ENCODE measurements at places on chromosomes 6 and 20. TPM values are rescaled to one million over a fixed set of nuclear protein-coding genes. Genes with fewer than 3 reads are reported as not detected.

Gene TAP2
- total RNA-seq, result 43.1 TPM

Gene OR2H1
- not detected for total RNA-seq

Gene SLC44A4
- total RNA-seq, result 10.5 TPM

Gene CGA
- not detected for total RNA-seq

Gene WFDC10B
- not detected for total RNA-seq

Gene TNXB
- 2.4 TPM for total RNA-seq

Gene BEND3
- 1.8 TPM for total RNA-seq

Gene HAO1
- not detected for total RNA-seq
